ENCODE measurements at places on chromosomes 3 and 15. TPM values are rescaled to one million over a fixed set of nuclear protein-coding genes. Genes with fewer than 3 reads are reported as not detected.

The BTLA gene
- not detected for total RNA-seq

The RAD54L2 gene
- 40.4 TPM for total RNA-seq

The HACD2 gene
- total RNA-seq, result 28.4 TPM

- no peak for DNase-seq
- H3K27me3 ChIP-seq, result no peaks in the 10 kb centered on the region
Observed at GRCh38 chr3:70919091-70919490, 606.7 kb upstream of the MDFIC2 start.

The CLRN1 gene
- not detected for total RNA-seq

The SCAANT1 gene
- not detected for total RNA-seq

DNA sequence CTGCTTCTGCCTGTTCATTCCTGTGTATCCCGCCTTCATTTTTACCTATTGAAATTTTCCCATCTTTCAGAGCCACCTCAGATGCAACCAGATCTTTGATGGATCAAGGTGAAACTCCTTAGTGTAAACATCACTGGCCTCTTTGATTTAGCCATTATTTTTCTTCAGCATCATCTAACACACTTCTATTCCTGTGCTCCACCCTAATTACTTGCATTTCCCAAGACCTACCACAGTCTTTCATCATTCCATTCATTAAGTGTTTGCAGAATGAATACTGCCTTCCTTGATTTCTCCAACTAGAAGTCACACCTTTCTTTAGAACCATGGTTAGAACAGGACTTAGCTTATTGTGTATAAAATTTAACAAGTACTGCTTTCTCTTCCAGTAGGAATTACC, 55.5 kb upstream of the SKIL start:
- H3K36me3 ChIP-seq, result peaks cover 7% of the 10 kb centered on the region
- H3K4me3 ChIP-seq, result no peak overlapping the region
- no peaks in the 10 kb centered on the region for H3K4me1 ChIP-seq
- no peak overlapping the region for H3K27ac ChIP-seq
- no peak for DNase-seq
- H3K27me3 ChIP-seq, result no peaks in the 10 kb centered on the region

GRCh38 chr3:33658991-33659848, 58.8 kb downstream of the CLASP2 start:
- peak; percentile 78 for DNase-seq
- H3K27me3 ChIP-seq, result no peaks in the 10 kb centered on the region
- no peaks in the 10 kb centered on the region for H3K36me3 ChIP-seq
- no peak overlapping the region for H3K27ac ChIP-seq

GRCh38 chr15:74036271-74037170, 42.0 kb downstream of the PML start:
- H3K36me3 ChIP-seq, result peaks cover 16% of the 10 kb centered on the region
- peaks cover 3% of the 10 kb centered on the region for H3K4me1 ChIP-seq
- peak; percentile 88 for DNase-seq
- H3K4me3 ChIP-seq, result no peak overlapping the region
- H3K27me3 ChIP-seq, result no peaks in the 10 kb centered on the region

Measured in H9 (cell line).